ENCODE measurements at places on chromosomes 7 and 10. TPM values are rescaled to one million over a fixed set of nuclear protein-coding genes. Genes with fewer than 3 reads are reported as not detected.

DNA sequence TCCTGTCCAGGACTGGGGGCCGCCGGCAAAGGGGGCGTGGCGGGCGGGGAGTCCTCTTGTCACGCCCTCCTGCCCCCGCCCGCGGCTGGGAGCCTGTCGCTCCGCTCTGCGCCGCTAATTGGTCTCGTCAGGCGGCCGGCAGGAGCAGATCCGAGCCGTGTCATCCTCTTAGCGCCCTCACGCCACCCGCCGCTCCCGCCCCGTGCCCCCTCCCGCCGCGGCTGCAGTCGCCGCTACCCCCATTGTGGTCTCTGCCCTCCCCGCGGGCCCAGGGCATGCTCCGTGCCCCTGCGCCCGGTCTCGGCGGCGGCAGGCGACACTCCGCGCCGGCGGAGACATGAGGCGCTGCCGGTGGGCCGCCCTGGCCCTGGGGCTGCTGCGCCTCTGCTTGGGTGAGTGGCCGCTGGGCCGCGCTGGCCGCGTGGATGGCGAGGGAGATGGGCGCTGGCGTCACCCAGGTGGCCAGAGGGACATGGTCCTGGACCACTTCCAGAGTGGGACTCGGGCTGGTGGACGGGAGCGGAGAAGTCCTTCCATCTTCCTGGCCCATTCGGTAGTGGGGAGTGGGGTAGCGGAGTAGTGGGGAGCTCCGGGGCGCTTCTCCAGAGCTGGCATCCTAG lies at the start of gene CDHR1:
Gene CDHR1 (plus strand): TSS at position 114 of the 620 bp plus-strand sequence. CDS start 224 bp downstream, at position 338.
- DNase-seq = peak; percentile 82

DNA sequence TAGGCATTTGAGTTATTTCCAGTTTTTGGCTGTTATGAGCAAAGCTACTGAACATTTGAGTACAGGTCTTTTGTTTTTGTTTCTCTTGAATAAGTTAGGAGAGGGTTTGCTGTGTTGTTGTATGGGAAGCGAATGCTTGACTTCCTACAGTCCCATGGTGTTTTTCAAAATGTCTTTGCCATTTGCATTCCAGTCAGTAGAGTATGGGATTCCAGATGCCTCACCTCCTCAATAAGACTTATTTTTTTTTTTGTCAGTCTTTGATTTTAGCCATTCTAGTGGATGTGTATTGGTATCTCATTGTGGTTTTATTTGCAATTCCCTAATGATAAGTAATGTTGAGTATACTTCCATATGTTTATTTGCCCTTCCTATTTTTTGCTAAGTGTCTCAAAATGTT lies 19.4 kb downstream of the CDK13 start:
- no peak for DNase-seq

DNA sequence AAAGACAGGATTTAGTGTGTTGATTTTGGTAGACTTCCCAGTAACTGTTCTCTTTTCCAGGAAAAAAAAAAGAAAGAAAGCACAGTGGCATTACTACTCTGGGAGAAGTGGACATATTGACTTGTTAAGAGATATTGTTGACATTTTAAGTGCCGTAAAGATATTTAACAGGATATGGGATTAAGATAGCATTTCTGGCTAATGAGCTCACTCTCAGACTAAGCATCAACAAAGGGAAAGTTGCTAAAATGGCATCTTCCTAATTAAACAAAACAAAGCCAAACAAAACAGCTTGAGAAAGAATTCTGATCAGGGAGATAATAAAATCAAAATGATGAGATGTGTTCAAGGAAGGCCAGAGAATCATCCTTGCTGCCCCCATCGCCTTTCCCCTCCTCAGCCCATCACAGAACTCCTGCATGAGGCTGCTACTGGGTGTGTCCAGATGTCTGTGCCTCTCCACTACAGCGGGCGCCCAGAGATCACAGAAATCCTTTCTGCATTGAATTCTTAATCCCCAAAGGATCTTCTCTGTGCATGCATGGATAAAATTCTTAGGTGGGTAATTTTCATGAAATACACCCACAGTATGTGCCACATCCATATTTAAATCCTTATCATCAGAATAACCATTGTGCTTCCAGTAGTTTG lies 270.5 kb downstream of the POU6F2 start:
- no peak for DNase-seq

TSPAN15 gene
- 7.8 TPM for total RNA-seq

- DNase-seq = peak; percentile 41
Measured at GRCh38 chr10:6200734-6201515, 1.8 kb upstream of the PFKFB3 start.

GRCh38 chr7:41013117-41013516 lies 689.8 kb downstream of the INHBA start:
- DNase-seq = no peak

GRCh38 chr7:131302876-131303707 lies 24.6 kb upstream of the MKLN1 start:
- DNase-seq = peak; percentile 66

LZTS2 gene
- 71.3 TPM for total RNA-seq

DNA sequence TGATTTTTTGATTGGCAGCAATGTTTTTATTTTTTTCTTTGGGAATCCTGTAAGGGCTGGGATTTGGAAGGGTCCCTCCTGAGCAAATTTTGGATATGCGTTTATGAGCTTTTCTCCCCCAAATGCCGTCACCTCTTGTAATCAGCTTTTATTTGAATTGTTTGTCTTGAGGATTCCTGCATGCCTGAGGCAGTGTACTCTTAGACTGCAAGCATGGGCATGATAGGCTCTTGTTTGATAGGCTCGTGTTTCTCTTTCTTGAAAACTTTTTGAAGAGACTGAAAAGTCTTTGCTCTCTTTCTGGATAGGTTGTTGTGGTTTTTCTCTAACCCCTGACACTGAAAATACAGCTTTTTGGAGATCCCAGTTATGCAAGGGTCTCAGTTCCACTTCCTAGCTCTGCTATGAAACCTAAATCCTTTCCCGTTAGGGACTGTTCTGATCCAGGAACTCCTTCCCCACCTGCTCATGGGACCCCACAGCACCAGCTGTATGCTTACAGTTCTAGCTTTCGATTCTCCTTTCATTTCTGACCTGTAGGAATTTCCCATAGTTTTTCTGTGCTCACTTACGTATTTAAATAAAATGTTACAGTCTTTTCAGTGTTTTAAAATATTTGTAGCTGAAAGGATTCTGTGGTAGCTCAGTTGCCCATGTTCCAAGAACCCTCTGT lies 17.2 kb downstream of the TSPAN13 start:
- DNase-seq = no peak

BPGM gene
- total RNA-seq = 14.4 TPM

GRCh38 chr7:139660317-139661042 lies 117.3 kb downstream of the HIPK2 start:
- no peak for DNase-seq

CPN1 gene
- not detected for total RNA-seq

DNA sequence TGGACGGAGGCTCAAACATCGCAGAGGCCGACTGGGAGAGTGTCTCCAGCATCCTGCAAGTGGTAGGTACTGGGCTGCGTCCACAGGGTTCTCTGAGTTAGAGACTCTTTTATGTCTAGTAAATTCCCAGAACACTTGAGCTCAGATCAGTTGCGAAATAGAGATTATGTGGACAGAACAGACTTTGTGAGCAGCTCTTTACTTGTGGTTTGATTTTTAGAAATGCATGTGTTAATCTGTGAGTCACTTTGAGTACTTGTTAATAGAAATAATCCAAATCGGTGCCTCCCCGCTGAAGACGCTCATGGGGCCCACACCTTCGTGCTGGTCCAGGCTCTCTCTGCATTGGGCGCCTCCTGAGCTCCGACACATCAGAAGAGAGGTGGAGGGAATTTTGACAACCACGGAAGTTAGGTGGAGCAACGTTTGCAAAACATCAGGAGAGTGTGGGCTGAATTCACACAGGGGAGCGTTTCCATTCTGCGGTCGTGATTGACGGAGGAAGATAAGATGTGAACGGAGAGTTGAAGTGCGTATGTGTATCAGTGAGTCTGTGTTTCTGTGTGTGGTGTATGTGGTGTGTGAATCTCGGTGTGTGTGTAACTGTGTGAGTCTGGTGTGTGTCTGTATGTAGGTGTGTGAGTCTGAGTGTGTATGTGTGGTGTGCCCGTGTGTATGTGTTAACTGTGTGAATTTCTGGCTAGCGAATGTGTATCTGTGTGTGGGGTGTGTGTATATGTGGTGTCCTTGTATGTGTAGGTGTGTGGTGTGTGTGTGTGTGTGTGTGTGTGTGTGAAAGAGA lies 32.1 kb downstream of the PFKP start:
- no peak for DNase-seq

DNA sequence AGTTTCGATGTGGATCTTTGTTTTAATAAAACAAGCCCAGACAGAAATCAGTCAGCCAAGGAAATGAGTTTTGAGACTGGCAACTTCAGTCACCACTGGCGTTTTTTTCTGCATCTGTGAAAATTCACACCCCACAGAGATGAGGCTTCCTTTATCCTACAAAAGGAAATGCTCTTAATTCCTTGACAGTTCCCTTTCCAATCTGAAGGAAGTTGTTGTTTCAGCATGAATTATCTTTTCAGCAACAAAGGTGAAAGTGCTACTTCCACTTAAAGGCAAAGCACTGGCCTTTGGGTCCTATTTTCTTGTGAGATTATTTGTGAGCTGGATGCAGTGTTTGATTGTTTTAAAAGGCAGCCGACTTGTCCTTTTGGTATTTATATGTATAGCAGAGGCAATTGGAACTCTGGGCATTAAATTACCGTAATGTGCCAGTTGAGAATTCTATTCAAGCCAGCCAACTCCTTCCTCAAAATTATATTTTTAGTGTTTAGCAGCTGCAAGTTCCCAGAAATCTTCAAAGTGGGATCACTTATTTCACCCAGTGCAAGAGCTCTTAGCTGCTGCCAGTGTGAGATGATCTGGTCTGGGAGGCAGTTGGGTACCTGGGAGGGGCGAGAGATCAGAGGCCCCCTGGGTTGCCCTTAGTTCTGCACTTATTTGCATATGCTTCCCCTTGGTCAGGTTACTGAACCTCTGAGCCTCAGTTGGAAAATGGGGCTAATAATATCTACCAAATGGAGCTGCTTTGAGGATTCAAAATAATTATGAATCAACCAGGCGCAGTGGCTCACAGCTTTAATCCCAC lies 427.1 kb downstream of the GALNT17 start:
- DNase-seq = no peak

GBX1 gene
- not detected for total RNA-seq

- peak; percentile 70 for DNase-seq
Measured at GRCh38 chr7:30671793-30672465, 10.3 kb downstream of the CRHR2 start.

Data from H9 (cell line).